ENCODE measurements at places on chromosomes 12 and 14.
A peak's percentile ranks its signal among the peaks of the same experiment; 100 is the strongest.

DNA sequence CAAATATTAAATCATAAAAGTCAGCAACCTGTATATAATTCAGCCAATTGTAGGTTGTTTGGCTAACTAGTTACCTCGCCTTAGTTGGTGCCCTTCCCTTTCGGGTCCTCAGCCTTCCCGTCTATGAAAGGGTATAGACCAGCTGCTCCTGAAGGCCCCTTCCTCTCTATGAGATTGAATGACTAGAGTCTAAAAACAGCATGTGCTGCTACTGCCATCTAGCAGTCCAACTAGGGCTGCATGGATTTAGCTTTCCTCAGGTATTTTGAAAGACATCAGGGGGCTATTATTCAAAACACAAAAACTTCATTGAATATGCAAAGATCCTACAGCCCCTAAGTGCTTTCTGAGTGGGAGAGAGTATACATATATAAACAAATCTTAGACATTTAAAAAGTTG, 37.0 kb upstream of the TMEM263 start:
- DNase-seq: no peak

GRCh38 chr14:44151130-44151820, 355.8 kb downstream of the FSCB start:
- no peak for DNase-seq

- DNase-seq: no peak
Observed at GRCh38 chr12:114671443-114672411, 12.2 kb downstream of the TBX3 start.

DNA sequence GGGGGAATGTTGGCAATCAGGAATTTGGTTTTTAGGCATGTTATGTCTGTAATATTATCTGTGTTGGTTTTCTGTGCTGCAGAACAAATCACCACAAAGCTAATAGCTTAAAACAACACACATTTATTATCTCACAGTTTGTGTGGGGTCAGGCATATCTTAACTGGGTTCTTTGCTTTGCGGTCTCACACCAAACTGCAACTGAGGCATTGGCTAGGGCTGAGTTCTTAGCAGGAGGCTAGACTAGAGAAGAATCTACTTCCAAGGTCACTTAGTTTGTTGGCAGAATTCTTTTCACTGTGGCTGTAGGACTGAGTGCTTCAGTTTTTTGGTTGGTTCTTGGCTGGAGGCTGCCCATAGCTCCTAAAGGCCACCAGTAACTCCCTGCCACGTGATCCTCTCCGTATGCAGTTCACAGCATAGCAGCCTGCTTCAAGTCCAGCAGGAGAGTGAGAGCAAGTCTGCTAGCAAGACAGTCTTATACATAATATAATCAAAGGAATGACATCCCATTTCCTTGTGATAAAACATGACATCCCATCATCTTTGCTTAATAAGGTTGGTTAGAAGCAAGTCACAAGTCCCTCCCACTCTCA, 21.6 kb downstream of the ATF1 start:
- no peak for DNase-seq

GRCh38 chr12:93668919-93669418, 8.2 kb upstream of the CRADD start:
- no peak for DNase-seq

GRCh38 chr12:127388985-127389384, 878.0 kb upstream of the TMEM132C start:
- DNase-seq: no peak

GRCh38 chr14:88547386-88547780, 7.4 kb downstream of the PTPN21 start:
- DNase-seq: no peak

GRCh38 chr14:20382526-20382925, 30.8 kb downstream of the TEP1 start:
- no peak for DNase-seq

DNA sequence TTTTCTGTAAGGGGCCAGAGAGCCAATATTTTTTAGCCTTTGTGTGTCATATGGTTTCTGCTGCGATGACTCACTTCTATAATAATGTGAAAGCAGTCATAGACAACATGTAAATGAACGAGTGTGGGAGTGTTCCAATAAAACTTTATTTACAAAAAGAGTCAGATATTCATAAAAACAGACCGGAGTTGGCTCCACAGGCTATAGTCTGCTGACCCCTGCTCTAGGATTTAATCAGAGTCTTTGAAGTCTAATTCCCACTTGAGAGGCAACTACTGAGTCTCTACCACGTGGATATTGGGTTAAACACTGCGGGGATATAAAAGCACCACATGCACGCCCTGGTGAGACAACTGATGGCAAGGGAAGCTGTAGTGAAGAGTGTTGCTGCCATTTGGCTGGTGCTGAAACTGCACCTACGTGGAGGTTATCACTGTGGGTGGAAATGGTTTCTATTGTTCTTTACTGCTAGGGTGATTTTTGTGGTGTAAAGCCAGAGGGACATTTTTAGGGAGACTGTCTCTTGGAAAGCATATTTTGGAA, 3.6 kb upstream of the NINJ2 start:
- no peak for DNase-seq

DNA sequence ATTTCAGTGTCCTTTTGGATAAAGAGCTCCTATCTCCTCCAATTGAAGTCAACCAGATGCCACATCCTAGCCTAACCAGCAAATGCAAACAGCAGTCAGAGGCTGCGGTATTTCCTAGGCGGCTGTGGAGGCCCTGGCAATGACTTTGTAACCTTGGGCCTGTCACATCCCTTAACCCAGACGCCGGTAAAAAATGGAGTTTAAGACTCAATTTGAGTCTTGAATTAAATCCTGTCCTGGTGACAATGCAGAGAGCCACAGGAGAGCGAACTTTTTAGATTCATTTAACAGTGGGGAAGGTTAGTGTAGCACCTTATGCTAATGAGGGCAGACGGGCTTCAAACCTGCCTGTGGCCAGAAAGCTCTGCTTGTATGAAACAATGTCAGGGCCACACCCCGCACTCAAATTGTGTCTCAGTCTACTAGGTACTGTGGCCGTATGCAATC, 1.3 kb downstream of the C12orf75 start:
- no peak for DNase-seq

- DNase-seq: no peak
Observed at GRCh38 chr14:84080944-84081343, 1449.0 kb upstream of the FLRT2 start.

GRCh38 chr12:116982791-116983411, 72.2 kb downstream of the FBXW8 start:
- peak; percentile 47 for DNase-seq

DNA sequence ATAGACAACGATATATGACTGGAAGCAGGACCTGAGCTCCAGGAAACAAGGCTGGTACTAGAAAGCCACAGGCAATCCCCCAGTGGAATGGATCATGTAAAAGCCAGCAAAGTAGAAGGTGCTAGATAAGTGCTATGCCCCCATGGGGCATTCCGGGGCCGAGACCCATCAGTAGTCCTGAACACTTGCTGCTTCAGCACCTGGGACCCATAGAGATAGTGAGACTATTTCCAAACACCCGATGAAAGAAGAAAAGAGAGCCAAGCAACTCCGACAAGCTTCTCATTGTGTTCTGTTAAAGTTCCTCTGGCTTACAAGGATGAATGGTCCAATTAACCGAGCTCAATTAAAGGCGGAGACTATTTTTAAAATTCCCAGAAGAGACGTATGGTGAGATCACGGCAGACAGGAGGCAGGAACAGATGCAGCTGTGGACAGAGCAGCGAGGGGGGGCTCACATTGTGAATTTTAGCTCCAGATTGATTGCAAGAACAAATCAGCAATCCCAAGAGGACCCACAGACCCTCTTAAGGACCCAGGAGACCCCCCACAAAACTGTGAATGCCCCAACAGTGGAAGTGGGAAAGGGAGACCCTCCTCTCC, 142.5 kb upstream of the OVCH1 start:
- no peak for DNase-seq

DNA sequence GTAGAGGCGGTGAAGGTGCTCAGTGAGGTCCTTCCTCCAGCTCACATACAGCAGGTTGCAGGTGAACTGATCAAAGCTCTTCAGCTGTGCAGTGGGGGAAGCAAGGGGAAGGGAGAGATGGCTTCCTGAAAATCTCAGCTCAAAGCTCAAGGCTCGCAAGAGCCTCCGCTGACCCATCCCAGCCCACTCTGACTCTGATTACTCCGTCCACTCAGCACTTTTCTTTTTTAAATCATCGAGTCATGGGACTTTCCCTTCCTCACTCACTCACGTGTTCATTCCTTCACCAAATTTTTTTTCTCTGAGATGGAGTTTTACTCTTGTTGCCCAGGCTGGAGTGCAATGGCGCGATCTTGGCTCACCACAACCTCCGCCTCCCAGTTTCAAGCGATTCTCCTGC, 4.7 kb downstream of the ABCD4 start:
- no peak for DNase-seq

- DNase-seq: no peak
Observed at GRCh38 chr14:74488786-74489397, 4.2 kb downstream of the NPC2 start.

DNA sequence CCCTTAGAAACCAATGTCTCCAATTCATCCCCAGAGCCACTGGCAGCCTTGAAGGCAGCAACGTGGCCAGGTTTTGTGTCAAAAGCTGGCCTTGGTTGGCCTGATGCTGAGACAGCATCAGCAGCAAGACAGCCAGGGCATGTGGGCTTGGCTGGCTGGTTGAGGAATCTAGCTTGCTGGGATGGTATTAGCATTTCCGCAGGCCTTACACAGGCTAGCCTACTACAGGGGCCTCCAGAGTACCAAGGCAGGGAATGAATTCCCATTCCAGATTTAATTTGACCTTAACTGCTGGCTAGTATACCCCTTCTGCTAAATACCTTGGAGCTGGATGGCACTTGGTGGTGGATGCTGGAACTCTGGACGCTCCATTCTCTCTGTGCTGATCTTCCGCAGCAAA, 15.8 kb downstream of the NGDN start:
- no peak for DNase-seq

DNA sequence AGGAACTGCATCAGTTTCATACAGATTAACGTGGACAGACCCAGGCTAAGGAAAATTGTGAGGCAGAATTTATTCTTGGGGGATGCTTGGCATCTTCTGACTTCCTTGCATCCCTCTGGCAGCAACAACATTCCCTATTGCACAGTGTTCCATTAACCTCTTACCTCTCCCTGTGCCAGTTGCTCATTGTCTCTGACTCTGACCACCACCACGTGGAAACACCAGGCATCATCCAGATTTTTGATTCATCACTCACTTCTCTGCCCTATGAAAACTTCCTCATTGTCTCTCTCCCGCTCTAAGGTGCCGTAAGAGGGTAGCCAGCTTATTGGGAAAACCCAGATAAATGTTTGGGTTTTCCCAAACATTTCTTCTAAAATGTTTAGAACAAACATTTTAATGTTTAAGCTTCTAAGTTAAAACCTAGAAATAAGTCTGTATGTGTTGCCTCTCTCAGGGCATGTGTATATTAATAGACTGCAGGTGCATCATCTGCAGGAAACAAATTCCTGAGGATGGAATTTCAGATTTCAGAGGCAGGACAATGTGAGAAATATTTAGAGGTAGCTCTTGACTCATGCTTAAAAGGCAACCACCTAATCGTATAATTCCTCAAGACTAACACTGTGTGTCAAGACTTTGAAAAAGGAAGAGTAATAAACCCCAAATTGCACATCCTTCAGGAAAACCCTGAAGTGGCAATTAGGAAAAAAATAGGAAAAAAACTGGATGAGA, 64.5 kb upstream of the SLC35F4 start:
- DNase-seq: no peak

DNA sequence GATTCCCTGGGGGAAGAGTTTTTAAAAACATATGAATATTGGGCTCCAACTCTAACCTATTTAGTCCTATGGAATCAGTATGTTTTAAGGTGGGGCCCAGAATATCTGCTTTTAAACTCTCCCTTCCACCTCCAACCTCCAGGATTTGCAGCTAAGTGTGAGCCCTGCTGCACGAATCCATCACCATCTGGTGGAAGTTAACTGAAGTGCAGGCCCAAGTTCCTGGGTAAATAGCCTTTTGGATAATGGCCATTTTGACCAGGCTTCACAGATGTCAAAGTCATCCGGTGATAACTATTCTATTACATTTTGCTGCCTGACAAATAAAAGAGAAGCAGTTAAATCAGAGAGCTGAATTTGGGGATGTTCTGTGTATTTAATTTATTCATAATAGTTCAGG, 58.1 kb upstream of the RMST start:
- DNase-seq: no peak

GRCh38 chr12:5227708-5228373, 184.2 kb downstream of the KCNA5 start:
- no peak for DNase-seq

GRCh38 chr14:95993768-95994592, 45.2 kb upstream of the C14orf132 start:
- peak; percentile 39 for DNase-seq

GRCh38 chr14:51458563-51458955, 193.2 kb upstream of the FRMD6 start:
- no peak for DNase-seq

DNA sequence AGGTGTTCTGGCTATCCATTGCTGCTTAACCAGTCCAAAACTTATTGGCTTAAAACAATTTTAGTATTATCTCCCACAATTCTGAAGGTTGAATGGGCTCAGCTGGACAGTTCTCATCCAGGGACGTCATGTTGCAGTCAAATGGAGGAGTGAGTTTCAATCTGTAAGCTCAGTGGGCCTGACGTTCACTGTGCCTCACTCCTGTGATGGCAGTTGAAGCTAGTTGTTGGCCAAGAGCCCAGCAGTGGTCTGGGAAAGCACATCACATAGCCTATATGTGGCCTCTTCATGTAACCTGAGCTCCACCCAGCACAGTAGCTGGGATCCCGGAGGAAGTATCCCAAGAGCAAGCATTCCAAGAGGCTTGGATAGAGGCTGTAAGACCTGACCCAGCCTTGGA, 40.6 kb upstream of the CDKN3 start:
- no peak for DNase-seq

- no peak for DNase-seq
Observed at GRCh38 chr12:49887536-49888401, 15.9 kb downstream of the FAIM2 start.

- no peak for DNase-seq
Observed at GRCh38 chr14:64200170-64200569, 94.0 kb downstream of the ESR2 start.

GRCh38 chr14:77917491-77918201, 117.7 kb downstream of the ADCK1 start:
- no peak for DNase-seq

GRCh38 chr14:32306549-32306948, 22.5 kb upstream of the AKAP6 start:
- no peak for DNase-seq

- DNase-seq: no peak
Observed at GRCh38 chr12:49340971-49341776, 4.2 kb upstream of the C1QL4 start.

DNA sequence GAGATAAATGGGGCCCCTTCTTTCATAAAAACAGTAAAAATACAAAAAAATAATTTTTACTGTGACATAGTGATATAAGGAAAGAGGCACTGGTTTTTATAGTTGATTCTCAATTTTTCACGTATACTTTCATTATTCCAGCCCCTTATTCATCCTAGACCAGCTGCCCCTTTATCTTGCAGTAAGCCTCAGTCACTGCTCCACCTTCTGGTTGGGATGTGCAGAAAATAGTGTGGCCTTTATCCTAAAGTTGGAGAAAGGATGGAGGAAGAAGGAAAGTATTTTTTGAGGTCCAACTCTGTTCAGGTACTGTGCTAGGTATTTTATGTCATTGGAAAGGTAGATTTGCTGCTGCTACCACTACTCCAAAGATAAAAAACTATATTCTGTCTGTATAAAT, 172.7 kb downstream of the ANO6 start:
- peak; percentile 34 for DNase-seq

- no peak for DNase-seq
Observed at GRCh38 chr12:75917083-75917482, 114.5 kb downstream of the PHLDA1 start.
